Activated gamma-delta T cell treated with Interleukin-2 at 50 U/mL for 16 hours (primary cell): ENCODE measurements at places on chromosomes 5 and 9.

GRCh38 chr5:101390151-101390908, 487.2 kb upstream of the ST8SIA4 start:
- no peak for DNase-seq

DNA sequence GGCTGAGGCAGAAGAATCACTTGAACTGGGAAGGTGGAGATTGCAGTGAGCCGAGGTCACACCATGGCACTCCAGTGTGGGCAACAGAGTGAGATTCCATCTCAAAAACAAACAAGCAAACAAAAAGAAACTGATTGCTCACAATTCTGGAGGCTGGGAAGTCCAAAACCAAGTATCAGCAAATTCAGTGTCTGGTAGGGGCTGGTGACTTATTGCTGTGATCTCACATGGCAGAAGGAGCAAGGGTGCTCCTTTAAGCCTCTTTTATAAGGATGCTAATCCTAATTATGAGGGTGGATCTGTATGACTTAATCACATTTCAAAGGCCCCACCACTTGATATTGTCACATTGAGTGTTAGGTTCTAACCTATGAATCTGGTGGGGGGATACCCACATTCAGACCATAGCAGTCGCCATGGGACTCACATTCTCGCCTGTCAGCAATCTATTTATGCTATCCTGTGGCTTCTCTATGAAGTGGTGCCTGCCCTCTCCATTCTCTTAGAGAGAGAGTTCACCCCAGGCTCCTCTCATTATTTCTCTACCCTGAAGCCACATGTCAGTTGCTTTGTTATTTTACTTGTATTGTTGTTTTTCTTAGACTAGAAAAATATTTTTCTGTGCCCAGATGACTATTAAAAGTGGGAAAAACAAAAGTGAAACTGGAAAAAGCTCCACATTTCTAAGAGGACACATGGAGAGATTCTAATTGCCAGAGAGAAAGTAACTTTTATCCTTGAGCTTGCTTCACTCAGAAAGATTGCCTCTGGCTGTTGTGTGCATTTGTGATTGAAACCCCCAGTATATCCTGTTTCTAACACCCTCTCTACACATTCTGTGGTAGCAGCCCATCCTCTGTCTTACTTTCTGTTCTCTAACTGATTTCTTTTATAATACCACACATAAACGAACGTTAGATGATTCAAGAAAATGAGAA, 18.8 kb upstream of the PRLR start:
- DNase-seq = no peak

DNA sequence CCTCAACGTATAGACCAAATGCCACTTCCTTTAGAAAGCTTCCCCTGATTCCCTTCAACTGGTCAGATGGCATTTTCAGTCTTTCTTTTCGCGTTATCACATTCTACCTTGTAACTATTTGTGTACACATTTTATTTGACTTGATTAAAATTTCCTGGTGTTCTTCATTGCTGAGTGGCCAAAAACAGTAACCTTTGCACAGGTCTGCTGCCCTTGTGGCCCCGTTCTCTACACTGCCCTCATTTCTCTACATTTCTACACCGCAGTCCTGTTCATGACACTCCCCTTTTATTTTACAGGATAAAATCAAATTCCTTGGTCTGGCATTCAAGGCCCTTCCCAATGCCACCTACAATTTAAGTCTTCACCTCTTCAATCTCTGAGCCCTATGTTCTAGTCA, 334.2 kb upstream of the SLC30A5 start:
- DNase-seq = no peak

DNA sequence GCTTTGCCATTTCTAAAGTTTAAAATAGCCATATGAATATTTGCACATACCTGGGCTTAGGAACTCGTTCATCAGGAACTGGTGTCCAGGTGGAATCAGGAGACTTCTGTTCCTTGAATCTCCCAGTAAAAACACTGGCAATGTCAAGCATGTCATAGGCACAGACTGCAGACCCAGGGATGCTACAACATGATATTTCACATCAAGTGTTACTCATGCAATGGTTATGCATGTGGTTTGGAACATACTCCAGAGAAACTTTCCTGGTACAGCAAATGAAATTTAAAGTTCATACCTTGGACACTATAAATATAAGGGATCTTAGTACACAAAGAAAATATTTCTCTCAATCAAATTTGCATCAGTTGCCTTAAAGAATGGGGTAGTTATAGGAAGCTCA, 92.2 kb downstream of the SEMA6A start:
- no peak for DNase-seq

DNA sequence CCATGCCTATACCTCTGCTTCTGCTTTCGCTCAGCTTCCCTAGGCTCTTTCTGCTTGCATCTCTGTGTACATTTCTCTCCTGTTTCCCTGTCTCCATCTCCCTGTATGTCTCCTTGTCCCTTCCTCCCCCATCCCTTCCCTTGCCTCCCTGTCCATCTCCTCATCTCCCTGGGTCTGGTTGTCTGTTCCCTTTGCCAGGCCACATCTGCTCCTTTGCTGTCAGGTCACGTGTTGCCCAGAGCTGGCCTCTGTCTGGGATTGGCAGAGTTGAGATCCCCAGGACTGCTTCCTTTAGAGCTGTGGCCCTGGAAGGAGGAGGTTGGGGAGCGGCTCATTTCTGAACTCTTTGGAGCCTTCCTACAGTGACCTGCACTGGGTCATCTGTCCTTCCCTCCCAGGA, 31.8 kb upstream of the PTGS1 start:
- DNase-seq = no peak

- no peak for DNase-seq
Measured at GRCh38 chr5:106522296-106522695, 1148.4 kb downstream of the EFNA5 start.

- DNase-seq = no peak
Measured at GRCh38 chr9:117029341-117029740, 342.2 kb downstream of the TRIM32 start.

DNA sequence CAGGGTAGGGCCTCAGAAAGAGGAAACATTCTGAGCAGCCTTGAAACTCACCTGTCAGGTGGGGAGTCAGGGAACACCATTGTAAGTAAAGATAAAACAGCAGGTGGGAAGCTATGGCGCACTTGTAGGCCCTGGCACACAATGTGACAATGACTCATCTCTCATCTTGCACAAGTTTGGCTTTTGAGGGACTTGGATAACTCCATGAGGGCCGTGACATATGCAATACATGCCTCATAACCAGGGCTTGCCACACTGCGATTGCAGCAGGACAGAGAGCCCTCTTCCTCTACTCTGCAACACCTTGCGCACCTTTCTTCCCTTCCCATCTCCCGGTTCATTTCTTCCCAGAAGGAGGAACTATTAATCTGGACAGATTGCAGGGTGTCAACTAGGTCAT, 144.9 kb downstream of the CEP120 start:
- no peak for DNase-seq

- no peak for DNase-seq
Measured at GRCh38 chr9:13480693-13481092, 201.2 kb upstream of the MPDZ start.

- DNase-seq = no peak
Measured at GRCh38 chr5:149728303-149728702, 1.8 kb upstream of the PPARGC1B start.

- DNase-seq = no peak
Measured at GRCh38 chr9:35287987-35288632, 126.3 kb downstream of the UNC13B start.

GRCh38 chr5:138568061-138568824, 7.0 kb downstream of the HSPA9 start:
- DNase-seq = no peak

- DNase-seq = no peak
Measured at GRCh38 chr9:70081120-70081495, 37.5 kb downstream of the MAMDC2 start.

- DNase-seq = no peak
Measured at GRCh38 chr9:94042516-94043360, 41.5 kb upstream of the PTPDC1 start.

DNA sequence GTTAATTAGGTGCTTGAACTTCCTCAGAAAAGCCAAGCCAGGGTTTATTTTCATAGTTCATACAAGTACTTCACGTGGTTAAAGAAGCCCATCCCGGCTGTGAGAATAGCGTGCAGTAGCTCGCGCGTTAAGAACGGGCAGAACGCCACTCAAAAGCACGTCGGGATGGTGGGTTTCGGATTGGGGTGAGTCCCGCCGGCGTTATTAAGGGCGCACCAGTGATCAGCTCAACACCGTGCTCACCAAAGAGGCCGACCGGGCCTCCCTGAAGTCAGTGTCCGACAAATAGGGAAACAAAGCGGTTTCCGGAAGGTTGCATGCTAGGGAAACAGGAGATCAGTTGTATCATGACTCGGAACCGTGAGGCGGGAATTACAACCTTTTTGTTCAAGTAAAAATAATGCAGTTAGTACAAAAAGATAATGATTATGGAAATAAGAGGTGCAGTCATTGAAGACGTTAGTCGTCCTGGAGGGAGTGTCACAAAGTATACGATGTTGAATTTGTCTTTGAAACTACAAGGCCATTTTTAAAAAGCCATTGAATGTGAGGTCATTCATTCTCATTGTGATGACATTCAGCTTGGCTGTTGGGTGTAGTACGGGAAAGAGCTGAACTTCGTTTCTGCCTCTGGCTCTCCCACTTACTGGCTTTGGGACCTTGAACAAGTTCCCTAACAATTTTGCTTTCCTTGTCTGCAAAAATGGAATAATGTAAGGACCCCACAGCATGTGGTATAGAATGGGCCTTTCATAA, 992 bp downstream of the SETD9 start:
- peak; percentile 26 for DNase-seq

DNA sequence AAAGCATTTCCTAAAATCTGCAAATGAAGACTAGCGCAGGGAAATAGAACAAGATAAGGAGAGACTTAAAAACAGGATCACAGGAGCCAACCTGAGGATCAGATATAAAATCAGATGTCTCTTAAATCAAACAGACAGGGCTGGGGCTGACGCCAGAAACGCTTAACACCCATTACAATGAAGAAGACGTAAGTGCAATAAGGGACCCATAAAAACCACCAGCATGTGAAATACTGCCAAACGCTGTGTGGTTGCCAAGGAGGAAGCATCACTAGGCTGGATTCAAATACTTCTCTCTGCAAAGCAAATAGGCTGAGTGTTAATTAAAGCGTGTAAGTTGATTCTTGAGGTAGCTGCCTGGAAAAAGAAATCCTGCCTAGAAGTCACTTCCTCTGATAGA, 74.4 kb upstream of the ATP10B start:
- DNase-seq = no peak

GRCh38 chr5:11815481-11815880, 88.8 kb downstream of the CTNND2 start:
- DNase-seq = no peak

- no peak for DNase-seq
Measured at GRCh38 chr9:7177383-7177782, 419.6 kb downstream of the KDM4C start.

DNA sequence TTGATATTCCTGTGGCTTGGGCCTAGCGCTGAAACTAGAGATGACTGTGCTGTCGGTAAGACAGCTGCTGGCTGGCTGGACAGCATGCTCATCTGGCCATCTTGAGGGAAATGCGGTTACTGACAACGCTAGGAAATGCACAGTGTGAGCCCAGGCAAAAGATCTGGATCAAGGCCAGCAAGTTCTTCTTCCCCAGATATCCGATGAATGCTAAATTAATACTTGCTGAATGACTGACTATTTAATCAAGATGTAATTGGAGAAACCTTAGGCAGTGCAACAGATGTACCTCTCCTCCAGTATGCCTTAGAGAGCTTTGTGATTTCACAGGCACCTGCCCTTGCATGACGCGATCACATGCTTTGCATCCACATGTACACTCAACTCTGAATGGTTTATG, 659.1 kb downstream of the EFNA5 start:
- DNase-seq = no peak

DNA sequence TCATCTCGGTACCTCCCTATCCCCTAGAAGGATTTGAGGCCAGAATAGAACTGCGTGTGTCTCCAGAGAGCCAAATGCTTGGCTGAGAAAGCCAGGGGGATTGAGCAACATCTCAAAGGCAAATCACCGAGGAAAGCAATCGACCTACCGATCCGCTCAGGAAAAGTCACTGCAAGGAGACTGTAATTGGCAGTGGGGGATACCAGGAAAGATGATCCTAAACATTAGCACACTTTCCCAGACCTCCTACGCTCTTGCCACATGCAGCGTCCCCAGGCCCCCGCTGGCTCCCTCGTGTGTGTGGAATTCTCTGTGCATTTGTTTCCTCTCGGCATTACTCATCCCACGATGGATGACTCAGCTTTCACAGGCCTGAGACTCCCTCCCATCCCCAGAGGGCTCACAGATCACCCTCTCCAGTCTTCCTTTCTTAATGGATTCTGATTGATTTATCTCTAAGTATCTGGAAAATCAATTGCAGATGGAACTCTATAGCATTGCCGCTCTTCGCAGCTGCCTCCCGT, 82.2 kb upstream of the ICE1 start:
- no peak for DNase-seq

DNA sequence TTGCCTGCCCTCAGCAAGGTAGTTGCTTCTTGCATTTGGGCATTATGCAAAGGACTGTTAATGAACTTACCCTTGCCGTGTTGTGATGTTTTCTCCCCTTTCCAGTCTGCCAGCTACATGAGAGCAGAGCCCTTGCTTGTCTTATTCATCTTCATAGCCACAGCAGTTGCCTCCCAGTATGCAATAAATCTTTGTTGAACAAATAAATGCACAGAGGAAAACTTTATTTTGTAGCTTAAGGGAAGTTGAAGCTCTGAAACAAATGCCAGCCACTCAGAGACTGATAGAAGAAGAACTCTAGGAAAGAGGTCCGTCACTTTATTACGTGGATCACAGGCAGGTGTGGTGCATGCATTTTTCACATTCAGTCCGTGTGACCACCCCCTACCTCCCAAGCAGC, 19.7 kb downstream of the MAST4 start:
- no peak for DNase-seq

- DNase-seq = no peak
Measured at GRCh38 chr5:93401634-93402213, 179.3 kb downstream of the NR2F1-AS1 start.

DNA sequence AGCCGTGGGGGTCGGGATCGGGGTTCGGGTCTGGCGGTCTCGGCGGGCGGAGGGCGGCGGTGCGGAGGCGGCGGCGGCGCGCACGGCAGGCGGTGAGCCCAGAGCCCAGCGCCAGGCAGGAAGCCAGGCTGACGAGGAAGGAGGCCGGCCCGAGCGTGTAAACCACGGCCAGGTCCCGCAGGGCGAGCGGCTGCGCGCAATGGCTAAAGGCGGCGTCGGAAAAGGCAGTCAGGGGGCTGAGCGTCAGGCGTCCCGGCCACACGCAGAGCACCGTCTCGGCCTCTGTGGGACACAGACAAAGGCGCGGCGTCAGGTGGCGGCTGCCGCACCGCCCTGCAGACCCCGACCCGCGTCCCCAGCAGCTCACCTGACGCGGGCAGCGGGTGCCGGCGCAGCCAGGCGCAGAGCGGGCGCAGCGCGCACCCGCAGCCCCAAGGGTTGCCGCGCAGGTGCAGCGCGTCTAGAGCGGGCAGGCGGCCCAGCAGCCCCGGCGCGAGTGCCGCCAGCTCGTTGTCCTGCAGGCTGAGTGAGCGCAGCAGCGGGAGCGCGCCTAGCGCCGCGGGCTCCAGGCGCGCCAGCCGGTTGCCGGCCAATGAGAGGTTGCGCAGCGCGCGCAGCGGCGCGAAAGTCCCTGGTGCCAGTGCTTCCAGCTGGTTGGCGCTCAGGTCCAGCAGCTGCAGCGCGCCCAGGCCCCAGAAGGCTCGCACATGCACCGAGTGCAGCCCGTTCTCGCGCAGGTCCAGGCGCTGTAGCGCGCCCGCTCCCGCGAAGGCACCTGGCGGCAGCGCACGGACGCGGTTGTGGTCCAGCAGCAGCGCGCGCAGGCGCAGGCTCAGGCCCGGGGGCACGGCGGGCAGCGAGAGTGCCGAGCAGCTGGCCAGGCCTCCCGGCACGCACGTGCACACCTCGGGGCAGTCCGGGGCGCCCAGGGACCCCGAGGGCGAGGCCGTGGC, 671 bp downstream of the LRRC26 start:
- no peak for DNase-seq
